ENCODE measurements at places on chromosomes 1 and 21. TPM values are rescaled to one million over a fixed set of nuclear protein-coding genes. Genes with fewer than 3 reads are reported as not detected.
A peak's percentile ranks its signal among the peaks of the same experiment; 100 is the strongest.

DNA sequence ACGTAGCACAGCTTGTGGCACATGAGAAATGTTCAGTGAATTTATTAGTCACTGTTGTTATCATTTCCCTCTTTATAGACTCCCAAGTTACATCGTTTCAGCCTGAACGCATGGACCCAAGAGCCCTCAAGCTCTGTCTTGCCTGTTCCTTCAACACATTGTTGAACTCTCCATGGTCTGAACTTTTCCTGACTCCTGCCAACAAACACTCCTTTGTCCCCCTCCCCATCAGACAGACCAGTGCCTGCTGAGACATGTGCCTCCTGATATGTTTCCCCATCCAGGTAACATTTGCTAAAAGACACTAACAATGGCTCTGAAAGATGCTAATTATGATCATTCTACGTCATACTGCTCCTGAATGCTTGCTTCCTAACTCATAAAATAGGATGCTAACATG lies 108.7 kb upstream of the NFIA start:
- no peak overlapping the region for H3K27ac ChIP-seq
- no peaks in the 10 kb centered on the region for H3K27me3 ChIP-seq
- DNase-seq, result no peak
- H3K36me3 ChIP-seq, result no peaks in the 10 kb centered on the region

DNA sequence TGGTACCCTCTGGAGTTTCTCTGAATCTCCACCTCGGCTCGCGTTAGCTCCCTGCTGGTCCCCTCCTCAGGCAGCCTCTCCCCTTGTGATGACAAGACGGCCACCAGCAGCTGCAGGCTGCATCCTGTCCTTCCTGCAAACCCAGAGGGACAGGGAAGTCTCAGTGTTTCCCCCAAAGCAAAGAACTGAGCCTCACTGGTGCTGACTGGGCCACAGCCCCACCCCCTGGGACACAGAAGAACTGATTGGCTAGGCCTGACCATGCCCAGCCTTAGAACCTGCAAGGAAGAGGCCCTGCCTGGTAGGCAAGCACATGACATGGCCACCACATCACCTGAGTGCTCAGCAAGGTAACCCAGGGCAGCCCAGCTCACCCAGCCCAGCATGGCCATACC lies 34.6 kb downstream of the TMEM51 start:
- no peaks in the 10 kb centered on the region for H3K36me3 ChIP-seq
- H3K4me3 ChIP-seq, result no peak overlapping the region
- H3K4me1 ChIP-seq, result no peaks in the 10 kb centered on the region
- H3K27me3 ChIP-seq, result no peaks in the 10 kb centered on the region
- no peak for DNase-seq

DNA sequence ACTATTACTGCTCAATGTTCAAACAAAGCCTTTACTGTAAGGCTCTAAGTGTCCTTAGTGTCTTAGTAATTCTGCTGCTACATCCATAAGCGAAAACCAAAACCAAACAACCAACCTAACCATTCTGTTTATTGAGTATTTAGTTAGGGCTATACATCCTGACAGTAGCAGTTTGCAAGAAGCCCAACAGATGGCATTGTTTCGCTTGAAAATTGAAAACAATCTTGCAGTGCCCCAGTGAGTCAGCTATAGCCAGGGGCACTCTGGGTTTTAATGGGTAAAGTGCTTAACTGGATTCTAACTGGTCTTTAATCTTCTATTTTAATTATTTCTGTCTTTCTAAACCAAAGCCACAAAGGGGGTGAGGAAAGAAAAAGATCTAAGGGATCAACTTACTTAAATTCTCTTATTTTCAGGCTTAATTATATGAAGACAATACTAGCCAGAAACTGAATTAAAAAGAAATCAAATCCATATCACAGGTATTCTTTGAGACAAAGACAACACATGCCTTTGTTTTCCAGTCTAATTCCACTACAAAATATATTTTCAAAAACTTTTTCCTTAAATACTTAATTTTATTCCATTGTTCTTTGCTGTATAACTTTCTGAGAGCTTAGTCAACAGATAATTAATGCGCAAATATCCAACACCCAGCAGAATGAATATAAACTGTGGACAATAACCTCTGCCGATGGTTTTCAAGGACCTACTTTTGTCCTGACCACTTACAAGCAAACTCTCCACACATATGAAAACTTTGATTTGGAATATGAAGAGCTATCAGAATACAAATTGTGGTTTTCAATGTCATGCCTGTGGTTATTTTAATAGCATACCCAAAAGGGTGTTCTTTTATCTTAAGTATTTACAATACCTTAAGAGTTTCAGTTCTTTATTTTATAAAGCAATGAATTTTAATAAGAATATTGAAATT lies 15.2 kb downstream of the POGZ start:
- peaks cover 6% of the 10 kb centered on the region for H3K4me1 ChIP-seq
- H3K27me3 ChIP-seq, result no peaks in the 10 kb centered on the region
- no peak overlapping the region for H3K27ac ChIP-seq
- no peak overlapping the region for H3K4me3 ChIP-seq
- peaks cover 4% of the 10 kb centered on the region for H3K36me3 ChIP-seq

GRCh38 chr1:100354971-100355394 lies 2.7 kb downstream of the CDC14A start:
- H3K27ac ChIP-seq, result no peak overlapping the region
- H3K4me3 ChIP-seq, result no peak overlapping the region
- H3K36me3 ChIP-seq, result no peaks in the 10 kb centered on the region
- no peak for DNase-seq
- H3K27me3 ChIP-seq, result no peaks in the 10 kb centered on the region

- no peak overlapping the region for H3K4me3 ChIP-seq
- H3K27me3 ChIP-seq, result no peaks in the 10 kb centered on the region
- H3K36me3 ChIP-seq, result peaks cover 7% of the 10 kb centered on the region
- DNase-seq, result no peak
- peak overlapping the region; percentile 42 for H3K27ac ChIP-seq
Measured at GRCh38 chr1:230270559-230271281, 155.4 kb downstream of the PGBD5 start.

DNA sequence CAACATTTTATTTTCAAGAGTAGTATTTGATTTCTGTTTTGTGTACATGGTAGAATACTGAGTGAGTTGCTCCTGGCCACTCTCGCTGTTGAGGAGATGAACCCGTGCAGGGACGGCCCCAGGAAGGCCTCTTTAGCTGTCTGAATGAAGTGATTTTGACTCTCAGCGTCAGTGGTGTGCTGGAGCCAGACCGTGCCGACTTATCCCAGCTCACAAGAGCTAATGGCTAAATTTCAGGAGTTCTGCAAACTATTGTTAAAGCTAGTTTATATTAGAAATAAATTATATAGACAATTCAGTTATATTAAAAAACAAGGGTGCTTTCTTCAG lies 111.2 kb upstream of the KIF26B start:
- H3K4me1 ChIP-seq, result peaks cover 31% of the 10 kb centered on the region
- H3K36me3 ChIP-seq, result no peaks in the 10 kb centered on the region
- H3K4me3 ChIP-seq, result no peak overlapping the region
- H3K27ac ChIP-seq, result no peak overlapping the region
- H3K27me3 ChIP-seq, result no peaks in the 10 kb centered on the region
- no peak for DNase-seq

The LRRC7 gene
- 1.0 TPM for total RNA-seq

The SH2D5 gene
- not detected for total RNA-seq

The UBE2U gene
- not detected for total RNA-seq

All from liver (tissue), 10 donors.